ENCODE measurements at places on chromosomes 3 and 15.

DNA sequence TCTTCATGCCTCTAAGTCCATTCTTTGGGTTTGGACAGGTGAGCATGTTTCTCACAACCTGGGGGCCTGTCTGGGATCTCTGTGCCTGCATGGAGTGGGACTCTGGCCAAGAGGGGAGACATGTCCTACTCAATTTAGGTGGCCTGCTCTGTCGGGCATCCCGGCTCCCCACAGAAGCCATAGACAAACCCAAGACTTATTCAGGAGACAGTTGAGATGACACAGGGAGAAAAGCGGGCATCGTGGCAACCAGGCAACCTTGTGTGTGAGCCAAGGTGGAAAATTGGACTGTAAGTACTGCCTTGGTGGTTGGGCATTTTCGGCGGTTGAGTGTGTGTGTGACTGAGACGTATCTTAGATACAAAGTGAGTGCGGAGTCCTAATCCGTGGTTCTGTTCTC lies 40.5 kb downstream of the PPCDC start:
- no peak for DNase-seq

DNA sequence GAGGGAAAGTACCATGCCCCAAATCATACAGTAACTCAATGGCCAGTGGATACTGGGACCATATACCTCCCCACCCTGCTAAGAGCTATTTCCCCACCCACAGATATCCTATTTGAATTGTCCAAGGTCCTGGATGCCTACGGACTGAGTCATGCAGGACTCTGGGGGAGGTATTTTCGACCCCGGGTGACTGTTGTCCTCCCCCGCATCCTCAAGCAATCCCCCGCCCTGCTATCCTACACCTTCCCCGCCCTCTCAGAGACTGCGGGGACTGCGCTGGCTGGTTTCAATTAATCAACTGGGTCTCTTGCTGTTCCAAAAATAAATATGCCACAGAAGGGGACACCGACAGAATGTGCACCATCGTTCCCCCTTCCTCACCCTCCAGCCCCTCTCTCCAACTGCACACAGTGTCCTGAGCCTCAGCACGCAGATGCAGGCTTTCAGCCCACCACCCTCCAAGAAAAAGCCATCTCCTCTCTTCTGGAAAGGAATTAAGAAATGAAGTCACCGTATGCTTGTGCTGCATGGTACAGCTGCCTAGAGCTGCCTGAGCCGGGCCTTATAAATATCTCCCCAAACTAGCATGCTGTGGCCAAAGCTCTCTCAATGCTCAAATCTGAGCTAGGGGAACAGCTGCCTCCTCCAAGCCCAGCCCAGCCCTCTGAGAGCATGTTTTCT lies 8.1 kb downstream of the CAV3 start:
- DNase-seq: no peak

GRCh38 chr3:113287111-113287802 lies 75.9 kb downstream of the BOC start:
- DNase-seq: no peak

DNA sequence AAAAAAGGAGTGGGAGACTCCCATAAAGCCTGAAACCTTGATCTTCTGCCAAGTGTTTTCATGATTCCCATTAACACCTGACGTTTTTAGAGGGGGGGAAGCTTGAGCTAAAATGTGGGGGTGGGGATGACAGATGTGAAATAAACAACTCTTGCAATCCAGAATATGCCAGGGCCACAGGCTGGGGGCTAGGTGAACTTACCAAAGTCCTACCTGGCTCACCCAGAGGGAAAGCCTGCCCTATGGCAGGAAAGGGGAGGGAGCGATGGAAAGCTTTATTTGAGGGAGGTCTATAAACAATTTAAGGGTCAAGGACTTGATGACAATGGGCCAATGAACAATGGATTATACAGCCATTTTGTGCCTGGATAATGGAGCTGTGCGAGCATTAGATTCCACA lies 108.3 kb downstream of the LRIG1 start:
- DNase-seq: no peak

GRCh38 chr15:63544258-63545026 lies 40.0 kb downstream of the USP3 start:
- no peak for DNase-seq

GRCh38 chr3:46480491-46481195 lies 15.9 kb upstream of the LTF start:
- no peak for DNase-seq

GRCh38 chr15:48811325-48811958 lies 573 bp upstream of the CEP152 start:
- DNase-seq: no peak

- DNase-seq: no peak
These were observed 7.0 kb downstream of the SCAPER start for GRCh38 chr15:76898102-76898501.

GRCh38 chr3:157089455-157090221 lies 70.3 kb downstream of the CCNL1 start:
- DNase-seq: no peak

DNA sequence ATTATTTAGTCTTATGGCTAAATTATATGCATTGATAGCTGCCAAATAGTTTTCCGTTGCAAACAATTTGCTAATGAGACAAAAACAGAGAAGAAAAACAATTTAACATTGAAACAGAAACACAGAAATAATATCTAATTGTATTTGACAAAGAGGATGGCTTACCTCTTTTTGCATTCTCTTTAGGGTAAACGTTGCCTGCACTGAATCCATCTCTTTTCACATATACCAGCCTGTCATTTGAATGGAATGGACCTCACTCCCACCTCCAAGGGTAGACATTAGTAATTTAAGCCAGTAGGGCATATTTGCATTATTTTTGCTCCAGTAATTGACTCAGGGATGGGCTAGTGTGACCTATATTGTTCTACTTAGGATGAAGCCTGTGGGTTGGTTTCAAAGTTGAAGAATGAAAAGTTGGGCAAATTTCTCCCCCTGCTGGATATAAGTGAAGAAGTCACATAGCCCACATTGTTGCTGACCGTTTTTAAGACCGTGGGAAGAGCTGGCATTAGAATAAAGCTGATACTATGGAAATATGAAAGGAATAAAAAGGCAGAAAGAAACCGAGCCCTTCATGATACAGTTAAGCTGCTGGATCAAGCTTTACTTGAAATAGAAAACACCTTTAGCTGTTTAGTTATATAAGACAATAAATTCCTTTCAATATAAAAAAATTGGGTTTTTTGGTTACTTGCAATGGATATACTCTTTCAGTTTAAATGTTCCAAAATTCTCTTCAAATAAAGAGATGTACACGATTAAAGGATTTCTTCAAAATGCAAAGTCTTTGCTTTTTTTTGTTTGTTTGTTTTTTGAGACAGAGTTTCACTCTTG lies 26.9 kb downstream of the PIERCE2 start:
- peak; percentile 43 for DNase-seq

GRCh38 chr3:66703501-66703900 lies 202.7 kb upstream of the LRIG1 start:
- no peak for DNase-seq

- DNase-seq: no peak
These were observed 182.4 kb downstream of the ANXA2 start for GRCh38 chr15:60215225-60215963.

- DNase-seq: no peak
These were observed 141.4 kb downstream of the TGFBR2 start for GRCh38 chr3:30747771-30748281.

DNA sequence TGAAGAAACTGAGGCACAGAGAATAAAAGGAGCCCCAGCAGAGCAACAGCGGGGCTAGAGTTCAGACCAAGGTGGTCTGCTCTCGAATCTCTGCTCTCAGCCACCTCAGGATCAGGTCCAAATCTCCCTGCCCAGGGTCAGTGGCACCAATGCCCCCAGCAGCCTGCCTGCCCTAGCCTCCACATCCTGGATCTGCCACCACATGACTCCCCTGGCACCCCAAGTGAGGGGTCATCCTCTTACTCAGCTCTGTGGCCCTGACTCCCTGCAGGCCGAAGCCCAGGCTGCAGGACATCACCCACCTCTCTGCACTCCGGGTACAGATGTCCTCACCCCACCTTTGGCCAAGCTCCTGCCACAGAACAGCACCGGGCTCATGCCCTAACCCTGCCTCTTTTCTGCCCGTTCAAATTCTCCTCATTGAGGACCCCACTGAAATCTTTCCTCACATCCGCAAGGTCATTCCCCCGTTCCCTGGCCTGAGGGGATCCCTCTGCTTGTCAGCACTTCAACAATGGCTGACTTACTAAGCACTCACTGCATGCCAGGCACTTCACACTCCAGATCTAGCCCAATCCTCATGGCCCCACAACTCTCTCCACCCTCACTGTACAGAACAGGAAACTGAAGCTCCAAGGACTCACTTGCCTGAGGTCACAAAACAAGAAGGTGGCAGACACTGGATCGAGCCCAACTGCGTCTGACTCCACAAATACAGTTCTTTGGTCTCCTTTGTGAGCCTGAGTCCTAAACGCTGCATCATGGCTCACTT lies 4.3 kb downstream of the PPIB start:
- no peak for DNase-seq

- no peak for DNase-seq
These were observed 117.4 kb downstream of the LPP start for GRCh38 chr3:188271226-188271914.

DNA sequence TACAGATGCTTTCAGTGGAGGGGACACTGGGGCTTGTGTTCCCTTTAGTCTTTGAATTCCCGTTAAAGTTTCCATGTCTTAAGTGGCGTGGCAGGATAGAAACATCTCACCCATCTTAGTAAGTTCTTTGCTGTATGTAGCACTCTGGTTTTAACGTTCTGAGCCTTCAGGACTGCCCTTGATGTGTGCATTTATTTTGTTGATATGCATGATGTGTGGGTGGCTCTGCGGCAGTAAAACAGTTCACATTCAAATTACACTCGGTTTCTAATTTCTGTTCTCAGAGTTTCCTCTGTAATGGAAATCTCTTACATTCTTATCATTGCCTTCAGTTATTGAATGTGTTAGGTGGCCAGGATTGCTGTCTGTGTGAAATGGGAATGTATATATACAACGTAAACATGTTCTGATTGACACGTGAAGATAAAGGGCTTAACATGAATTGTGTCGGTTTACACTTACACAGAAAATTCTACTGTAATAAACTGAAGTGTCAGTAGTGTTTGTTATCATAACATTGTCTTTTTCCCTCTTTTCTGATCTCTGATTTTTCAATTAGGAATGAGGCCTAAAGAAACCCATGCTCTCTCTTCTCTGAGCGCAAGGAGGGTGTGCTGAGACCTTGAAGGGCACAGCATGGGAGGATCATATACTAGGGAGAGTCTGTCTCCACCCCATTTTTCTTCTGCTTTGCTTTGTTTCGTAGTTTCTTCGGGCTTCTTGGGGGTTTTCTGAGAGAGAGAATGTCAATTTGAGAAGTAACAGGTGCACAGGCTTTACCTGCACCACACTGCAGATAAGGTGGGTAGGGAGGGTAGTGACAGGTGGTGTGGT lies 51.5 kb downstream of the IGF1R start:
- DNase-seq: no peak

- DNase-seq: no peak
These were observed 1.2 kb downstream of the GBE1 start for GRCh38 chr3:81760215-81760614.

DNA sequence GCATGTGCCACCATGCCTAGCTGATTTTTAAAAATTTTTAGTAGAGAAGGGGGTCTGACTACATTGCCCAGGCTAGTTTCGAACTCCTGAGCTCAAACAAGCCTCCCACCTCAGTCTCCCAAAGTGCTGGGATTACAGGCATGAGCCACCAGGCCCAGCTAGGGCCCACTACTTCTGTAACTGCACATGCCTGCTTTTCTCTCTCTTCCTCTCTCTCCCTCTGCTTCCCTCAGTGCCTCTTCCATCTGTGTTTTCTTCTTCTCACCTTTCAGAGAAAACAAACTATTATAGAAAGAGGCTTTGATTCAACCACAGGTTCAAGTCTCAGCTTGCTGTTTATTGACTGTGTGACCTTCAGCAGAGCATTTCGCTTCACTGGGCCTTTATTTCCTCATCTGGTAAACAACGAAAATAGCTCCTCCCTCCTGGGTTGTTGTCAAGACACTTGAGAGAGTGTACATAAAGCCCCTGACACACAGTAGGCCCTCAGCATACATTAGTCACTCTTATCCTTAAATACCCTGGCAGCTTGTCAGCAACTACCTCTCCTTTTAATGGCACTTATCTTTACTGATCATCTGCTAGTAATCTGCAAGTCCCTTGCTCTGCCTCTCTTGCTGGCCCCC lies 10.2 kb downstream of the TADA3 start:
- no peak for DNase-seq

- no peak for DNase-seq
These were observed 477.5 kb downstream of the LPP start for GRCh38 chr3:188631291-188632010.

GRCh38 chr15:32091505-32092380 lies 61.4 kb downstream of the CHRNA7 start:
- no peak for DNase-seq

DNA sequence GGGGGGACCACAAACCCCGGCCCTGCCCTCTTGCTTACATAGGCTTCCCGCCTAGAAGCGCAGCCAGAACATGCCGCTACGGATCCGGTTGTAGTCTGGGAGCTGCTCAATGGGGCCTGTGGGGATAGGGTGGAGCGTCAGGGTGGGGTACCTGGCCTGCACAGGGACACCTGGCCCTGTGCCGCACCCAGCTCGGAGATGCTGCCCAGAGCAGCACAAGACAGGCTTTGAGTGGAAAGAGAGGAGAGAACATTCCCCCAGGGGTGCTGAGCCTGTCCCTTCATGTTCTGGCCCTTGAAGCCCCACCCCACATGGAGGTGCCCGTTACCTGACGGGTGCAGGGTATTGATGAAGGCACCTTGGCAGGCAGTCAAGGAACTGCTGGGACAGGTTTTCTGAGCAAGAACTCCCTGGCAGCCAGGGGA lies 4.0 kb upstream of the COL7A1 start:
- DNase-seq: no peak

GRCh38 chr15:92394309-92395097 lies 822 bp downstream of the ST8SIA2 start:
- DNase-seq: no peak
